ENCODE measurements at places on chromosomes 11 and 22.

GRCh38 chr11:74680703-74681531 is 50.3 kb downstream of the CHRDL2 start:
- no peak overlapping the region for H3K27ac ChIP-seq
- H3K36me3 ChIP-seq = no peaks in the 10 kb centered on the region
- H3K27me3 ChIP-seq = peaks cover 24% of the 10 kb centered on the region
- no peaks in the 10 kb centered on the region for H3K4me1 ChIP-seq
- no peak for DNase-seq

DNA sequence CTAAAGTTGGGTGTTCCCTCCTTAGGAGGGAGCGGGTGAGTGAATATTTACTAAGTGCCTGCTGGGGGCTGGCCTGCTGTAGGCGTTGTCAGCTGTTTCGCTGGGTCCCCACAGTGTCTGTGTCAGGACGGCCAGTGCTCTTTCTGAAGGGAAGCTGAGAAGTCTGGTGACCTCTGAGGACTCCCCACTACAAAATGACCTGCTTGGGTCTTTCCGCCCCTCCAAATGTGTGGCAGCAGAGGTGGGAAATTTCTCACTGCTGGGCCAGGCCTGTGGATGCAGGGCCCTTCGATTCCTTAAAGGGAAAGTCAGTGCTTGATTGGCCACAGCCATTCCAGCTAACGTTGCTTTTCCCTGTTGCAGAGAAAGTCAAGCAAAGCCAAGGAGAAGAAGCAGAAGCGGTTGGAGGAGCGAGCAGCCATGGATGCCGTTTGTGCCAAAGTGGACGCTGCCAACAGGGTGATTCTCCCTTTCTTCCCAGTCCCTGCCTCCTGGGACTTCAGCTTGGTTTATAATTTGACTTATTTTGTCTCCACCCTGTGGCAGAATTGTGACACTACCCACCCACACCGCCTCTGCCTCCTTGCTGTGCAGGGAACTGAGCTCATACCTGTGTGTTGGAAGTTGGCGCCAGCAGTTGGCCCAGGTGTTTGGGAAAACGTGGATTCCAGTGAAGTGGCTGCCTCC is 6.8 kb downstream of the NAA40 start:
- H3K4me3 ChIP-seq = no peak overlapping the region
- no peaks in the 10 kb centered on the region for H3K27me3 ChIP-seq
- peaks cover 21% of the 10 kb centered on the region for H3K4me1 ChIP-seq
- DNase-seq = peak; percentile 68

- H3K4me3 ChIP-seq = no peak overlapping the region
- H3K27ac ChIP-seq = no peak overlapping the region
- no peaks in the 10 kb centered on the region for H3K36me3 ChIP-seq
- H3K27me3 ChIP-seq = no peaks in the 10 kb centered on the region
- no peaks in the 10 kb centered on the region for H3K4me1 ChIP-seq
These were observed 387.0 kb upstream of the DDI1 start for GRCh38 chr11:103649401-103649895.

DNA sequence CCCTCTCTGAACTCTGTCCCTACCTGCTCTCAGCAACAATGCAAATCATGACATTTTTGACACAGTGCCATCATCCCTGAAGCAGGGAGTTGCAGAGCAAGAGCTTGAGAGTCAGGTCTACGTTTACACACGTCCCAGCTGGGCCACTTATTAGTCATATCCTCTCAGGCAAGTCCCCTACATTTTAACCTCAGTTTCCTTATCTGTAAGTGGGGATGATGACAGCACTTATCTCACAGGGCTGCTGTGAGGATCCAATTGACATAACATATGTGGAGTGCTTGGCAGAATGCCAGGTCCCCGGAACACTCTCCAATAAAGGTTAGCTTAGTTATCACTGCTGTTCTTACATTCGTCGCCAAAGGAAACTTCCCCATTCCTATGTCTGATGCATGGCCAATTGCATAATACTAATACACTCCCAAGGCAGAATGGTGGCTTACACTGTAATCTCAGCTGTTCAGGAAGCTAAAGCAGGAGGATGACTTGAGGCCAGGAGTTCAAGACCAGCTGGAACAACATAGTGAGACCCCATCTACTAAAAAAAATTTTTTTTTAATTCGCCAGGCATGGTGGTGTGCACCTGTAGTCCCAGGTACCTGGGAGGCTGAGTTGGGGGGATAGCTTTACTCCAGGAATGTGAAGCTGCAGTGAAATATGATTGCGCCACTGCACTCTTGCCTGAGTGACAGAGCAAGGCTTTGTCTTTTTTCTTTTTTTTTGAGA is 16.6 kb downstream of the ASCC2 start:
- peaks cover 19% of the 10 kb centered on the region for H3K4me1 ChIP-seq
- H3K27ac ChIP-seq = peak overlapping the region; percentile 83
- H3K36me3 ChIP-seq = peaks cover 52% of the 10 kb centered on the region
- DNase-seq = peak; percentile 85
- H3K4me3 ChIP-seq = no peak overlapping the region

GRCh38 chr11:104033134-104033533 is 3.3 kb upstream of the DDI1 start:
- H3K4me1 ChIP-seq = no peaks in the 10 kb centered on the region
- no peak overlapping the region for H3K27ac ChIP-seq
- no peak overlapping the region for H3K4me3 ChIP-seq
- no peak for DNase-seq
- no peaks in the 10 kb centered on the region for H3K27me3 ChIP-seq
- no peaks in the 10 kb centered on the region for H3K36me3 ChIP-seq

DNA sequence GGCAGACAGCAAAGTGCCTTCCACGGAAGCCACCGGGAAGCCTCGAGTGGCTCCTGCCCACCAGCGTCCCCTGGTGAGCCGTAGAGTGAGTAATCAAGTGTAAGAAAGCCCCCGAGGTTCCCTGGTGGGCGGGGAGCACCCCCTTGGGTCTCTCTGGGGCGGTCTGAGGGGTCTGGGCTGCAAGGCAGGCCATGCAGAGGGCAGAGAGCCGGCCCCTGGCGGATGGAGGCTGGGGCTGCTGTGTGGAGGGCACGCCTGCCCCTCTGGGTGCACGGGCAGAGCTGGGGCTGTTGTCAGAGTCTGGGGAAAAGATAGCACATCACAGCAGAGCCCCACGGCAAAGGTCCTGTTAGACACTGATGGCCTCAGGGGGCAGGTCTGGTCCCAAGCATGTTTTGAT is 25.7 kb upstream of the MYRF start:
- H3K4me3 ChIP-seq = no peak overlapping the region
- H3K4me1 ChIP-seq = peaks cover 7% of the 10 kb centered on the region
- no peaks in the 10 kb centered on the region for H3K36me3 ChIP-seq

DNA sequence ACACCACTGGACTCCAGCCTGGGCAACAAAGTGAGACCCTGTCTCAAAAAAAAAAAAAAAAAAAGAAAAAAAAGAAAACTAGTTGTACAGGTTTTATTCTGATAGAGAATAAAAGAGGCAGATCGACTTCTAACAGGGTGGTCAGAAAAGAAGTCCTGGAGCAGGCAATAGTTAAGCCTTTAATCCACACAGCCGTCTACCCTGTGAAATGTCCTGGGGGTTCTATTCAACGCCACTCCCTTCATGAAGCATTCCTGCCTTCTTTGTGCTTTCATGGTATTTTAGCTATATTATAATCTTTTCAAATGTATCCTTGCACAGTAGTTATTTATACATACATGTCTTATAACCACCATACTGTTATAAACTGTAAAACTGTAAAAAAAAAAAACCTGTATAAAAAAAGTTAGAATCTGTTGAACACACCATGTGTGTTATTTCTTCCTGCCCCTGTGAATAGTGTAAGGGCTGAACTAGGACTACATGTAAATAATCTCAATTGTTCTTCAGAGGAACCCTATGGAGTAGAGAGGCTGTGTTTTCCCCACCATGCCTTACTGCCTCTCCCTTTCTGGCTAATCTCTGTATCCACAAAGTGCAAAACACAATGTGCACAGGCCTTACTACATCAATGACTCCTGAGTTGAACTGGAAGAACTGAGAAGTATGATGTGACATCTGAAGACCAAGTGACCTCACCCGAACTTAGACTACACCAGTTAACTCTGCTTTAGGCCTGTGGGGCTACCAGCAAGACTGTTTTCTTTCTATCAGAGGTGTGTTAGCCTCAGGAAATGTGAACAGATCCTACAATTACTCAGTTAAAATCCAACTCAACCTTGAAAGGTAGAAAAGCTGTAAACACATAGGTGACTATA is 25.3 kb downstream of the PRCP start:
- no peak overlapping the region for H3K4me3 ChIP-seq
- H3K27me3 ChIP-seq = no peaks in the 10 kb centered on the region
- peaks cover 8% of the 10 kb centered on the region for H3K36me3 ChIP-seq
- no peak overlapping the region for H3K27ac ChIP-seq
- H3K4me1 ChIP-seq = peaks cover 21% of the 10 kb centered on the region

GRCh38 chr11:92960886-92961285 is 8.6 kb upstream of the MTNR1B start:
- no peaks in the 10 kb centered on the region for H3K27me3 ChIP-seq
- no peaks in the 10 kb centered on the region for H3K4me1 ChIP-seq
- no peaks in the 10 kb centered on the region for H3K36me3 ChIP-seq
- no peak for DNase-seq
- no peak overlapping the region for H3K4me3 ChIP-seq

DNA sequence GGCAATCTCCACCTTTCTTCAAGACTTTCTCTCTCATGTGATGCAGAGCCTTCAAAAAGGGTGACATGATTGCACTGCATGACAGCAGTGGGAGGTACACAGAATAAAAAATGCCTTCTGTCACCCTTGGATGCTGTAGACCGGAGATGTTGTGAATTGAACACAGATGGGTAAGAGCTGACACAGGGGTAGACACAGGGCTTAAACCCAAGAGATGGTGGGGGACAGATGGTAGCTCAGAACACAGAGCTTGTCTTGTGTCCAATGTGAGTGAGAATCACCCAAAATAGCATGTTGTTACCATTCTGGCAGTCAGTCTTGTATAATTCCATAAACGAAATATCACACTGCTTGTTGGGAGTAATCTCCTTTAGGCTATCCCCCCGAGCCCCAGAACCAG is 69.9 kb downstream of the JRKL start:
- H3K27me3 ChIP-seq = peaks cover 20% of the 10 kb centered on the region
- H3K4me1 ChIP-seq = peaks cover 1% of the 10 kb centered on the region
- no peak overlapping the region for H3K27ac ChIP-seq
- no peak for DNase-seq
- no peak overlapping the region for H3K4me3 ChIP-seq

GRCh38 chr11:64742087-64742888 is 1.7 kb downstream of the RASGRP2 start:
- H3K4me1 ChIP-seq = peaks cover 26% of the 10 kb centered on the region
- H3K4me3 ChIP-seq = peak overlapping the region; percentile 67
- no peaks in the 10 kb centered on the region for H3K27me3 ChIP-seq
- no peak overlapping the region for H3K27ac ChIP-seq

DNA sequence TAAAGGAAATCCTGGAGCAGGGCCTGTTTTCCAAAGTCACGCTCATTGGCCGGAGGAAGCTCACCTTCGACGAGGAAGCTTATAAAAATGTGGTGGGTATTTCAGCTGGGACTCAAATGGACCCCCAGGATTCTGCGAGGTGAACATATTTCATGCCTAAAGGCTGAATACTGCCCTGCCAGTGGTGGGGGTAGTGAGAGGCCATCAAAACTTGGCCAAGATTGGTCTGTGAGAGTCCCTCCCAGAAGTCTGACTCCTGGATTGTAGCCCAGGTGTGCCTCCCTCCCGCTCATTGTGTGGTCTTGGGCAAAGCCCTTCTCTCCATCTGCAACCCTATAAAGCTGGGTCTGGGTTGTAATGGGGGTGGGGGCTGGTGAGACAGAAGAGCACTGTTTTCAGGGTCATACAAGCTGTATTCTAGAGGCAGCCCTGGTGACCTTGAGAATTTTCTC is 853 bp downstream of the HTATIP2 start:
- no peak for DNase-seq
- H3K36me3 ChIP-seq = peaks cover 22% of the 10 kb centered on the region
- H3K4me1 ChIP-seq = peaks cover 66% of the 10 kb centered on the region
- H3K4me3 ChIP-seq = peak overlapping the region; percentile 81

- H3K27me3 ChIP-seq = no peaks in the 10 kb centered on the region
- no peak overlapping the region for H3K4me3 ChIP-seq
- H3K27ac ChIP-seq = no peak overlapping the region
These were observed 17.8 kb upstream of the KCNJ11 start for GRCh38 chr11:17406082-17406817.

DNA sequence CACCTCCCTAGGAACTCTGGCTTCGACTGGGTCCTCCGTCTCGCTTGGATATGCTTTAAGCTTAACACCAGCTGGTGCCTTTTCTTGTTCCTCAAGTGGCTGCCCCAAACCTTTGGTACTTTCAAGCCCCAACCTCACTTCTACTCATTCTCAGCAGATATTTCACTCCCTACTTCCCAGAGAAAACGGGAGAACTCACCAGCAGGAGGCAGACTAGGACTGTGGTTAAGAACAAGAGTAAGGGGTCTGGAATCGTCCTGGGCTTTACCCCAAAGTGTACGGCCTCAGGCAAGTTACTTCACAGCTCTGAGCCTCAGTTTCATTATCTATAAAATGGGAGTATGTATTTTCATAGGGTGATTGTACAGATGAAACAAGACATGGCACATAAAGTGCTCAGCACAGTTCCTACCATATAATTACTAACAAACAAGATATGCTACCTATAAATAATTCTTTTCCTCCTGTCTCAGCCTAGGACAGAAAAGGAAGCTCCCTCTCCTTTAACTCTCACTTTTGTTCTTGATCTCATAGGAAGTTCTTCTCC is 37.8 kb downstream of the PAMR1 start:
- no peak for DNase-seq
- H3K36me3 ChIP-seq = no peaks in the 10 kb centered on the region
- H3K27ac ChIP-seq = no peak overlapping the region
- peaks cover 41% of the 10 kb centered on the region for H3K27me3 ChIP-seq

GRCh38 chr11:104484804-104485554 is 321.0 kb upstream of the PDGFD start:
- no peaks in the 10 kb centered on the region for H3K27me3 ChIP-seq
- H3K27ac ChIP-seq = no peak overlapping the region
- H3K4me3 ChIP-seq = no peak overlapping the region
- no peaks in the 10 kb centered on the region for H3K4me1 ChIP-seq

- no peaks in the 10 kb centered on the region for H3K36me3 ChIP-seq
- H3K4me3 ChIP-seq = peak overlapping the region; percentile 76
- H3K27me3 ChIP-seq = peaks cover 38% of the 10 kb centered on the region
These were observed 1.3 kb downstream of the LRP5 start for GRCh38 chr11:68313574-68314202.

DNA sequence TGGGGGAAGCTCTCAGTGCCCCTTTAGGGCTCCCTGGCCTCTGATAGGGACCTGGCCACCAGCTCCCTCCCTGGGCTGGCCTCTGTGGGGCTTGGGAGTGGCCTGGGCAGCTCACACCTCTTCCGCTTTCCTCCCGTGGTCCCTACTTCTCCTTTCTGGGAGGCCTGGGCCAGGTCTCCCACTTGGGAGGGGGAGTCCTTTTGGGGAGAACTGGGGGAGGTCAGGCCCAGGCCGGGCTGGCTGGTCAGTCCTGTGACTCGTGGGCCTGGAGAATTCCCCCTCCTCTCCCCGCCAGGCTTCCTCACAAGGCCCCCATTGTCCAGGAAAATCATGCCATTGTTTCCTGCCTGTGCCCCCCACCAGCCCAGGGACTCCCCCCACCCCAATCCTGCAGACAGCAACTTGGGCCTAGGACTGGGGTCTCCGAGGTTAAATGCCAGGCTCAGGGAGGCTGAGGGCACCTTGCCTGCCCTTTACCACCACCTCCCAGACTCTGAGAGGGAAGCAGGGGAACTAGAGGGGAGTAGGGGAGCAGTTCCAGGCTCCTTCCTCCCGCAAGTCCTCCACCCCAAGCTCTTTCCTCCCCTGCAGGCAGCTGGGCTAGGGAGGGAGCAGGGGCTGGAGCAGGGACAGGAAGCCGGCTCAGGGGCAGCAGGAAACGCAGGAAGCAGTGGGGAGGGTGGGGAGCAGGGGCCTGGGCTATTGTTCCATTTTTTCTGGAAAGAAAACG is 2.8 kb downstream of the MAP3K11 start:
- peaks cover 40% of the 10 kb centered on the region for H3K4me1 ChIP-seq
- no peak overlapping the region for H3K4me3 ChIP-seq
- peaks cover 18% of the 10 kb centered on the region for H3K36me3 ChIP-seq
- no peaks in the 10 kb centered on the region for H3K27me3 ChIP-seq
- no peak for DNase-seq
- peak overlapping the region; percentile 73 for H3K27ac ChIP-seq
